Foreskin melanocyte (primary cell): ENCODE measurements at places on chromosomes 5 and 9.

DNA sequence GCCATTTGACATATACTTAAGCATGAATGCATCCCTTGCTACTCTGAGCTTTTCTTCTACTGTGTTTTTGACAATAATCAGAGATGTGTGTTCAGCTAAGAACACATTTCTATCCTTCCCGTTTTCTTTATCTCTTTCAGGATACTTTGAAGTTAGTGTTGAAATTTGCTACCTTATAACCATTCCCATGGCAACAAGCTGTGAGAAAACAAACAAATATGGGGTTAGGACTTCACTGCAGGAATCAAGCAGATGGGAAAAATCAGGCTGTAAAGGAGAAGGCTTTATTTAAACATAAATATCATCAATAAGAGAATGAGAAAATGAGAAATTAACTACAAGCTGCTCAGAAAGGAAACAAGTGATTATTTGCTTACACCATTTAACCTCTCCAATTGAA, 35.2 kb downstream of the ZCCHC9 start:
- DNase-seq, result no peak

DNA sequence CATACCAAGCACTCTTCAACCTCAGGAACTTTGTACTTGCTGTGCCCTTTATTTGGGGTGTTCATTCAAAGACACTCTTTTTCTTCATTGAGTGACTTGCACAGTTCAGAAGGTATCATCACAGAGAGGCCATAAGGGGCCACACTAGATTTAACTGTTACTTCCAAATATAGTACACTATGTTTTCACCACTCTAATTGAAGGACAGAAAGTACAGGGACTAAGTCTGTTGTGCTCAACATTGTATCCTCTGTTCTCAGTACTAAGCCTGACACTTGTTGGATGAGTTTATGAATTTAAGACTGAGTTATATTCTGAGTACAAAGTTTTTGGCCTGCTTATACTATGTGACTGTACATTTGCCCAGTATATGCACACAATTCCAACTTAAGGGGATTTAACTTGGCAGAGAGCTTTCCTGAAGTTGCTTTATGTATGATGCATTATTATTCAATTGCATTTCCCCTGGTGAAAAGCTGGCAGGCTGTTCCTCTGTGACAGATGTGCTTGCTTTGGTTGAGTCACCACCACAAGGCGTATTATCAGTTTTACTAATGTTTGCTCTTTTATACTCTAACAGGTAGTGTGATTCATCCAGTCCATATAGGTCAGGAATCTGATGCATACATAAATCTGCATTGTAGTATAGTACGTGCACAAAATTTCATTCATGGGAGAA, 714.8 kb downstream of the TLR4 start:
- DNase-seq, result no peak

GRCh38 chr9:124359855-124360678, 55.2 kb downstream of the PSMB7 start:
- DNase-seq, result no peak

DNA sequence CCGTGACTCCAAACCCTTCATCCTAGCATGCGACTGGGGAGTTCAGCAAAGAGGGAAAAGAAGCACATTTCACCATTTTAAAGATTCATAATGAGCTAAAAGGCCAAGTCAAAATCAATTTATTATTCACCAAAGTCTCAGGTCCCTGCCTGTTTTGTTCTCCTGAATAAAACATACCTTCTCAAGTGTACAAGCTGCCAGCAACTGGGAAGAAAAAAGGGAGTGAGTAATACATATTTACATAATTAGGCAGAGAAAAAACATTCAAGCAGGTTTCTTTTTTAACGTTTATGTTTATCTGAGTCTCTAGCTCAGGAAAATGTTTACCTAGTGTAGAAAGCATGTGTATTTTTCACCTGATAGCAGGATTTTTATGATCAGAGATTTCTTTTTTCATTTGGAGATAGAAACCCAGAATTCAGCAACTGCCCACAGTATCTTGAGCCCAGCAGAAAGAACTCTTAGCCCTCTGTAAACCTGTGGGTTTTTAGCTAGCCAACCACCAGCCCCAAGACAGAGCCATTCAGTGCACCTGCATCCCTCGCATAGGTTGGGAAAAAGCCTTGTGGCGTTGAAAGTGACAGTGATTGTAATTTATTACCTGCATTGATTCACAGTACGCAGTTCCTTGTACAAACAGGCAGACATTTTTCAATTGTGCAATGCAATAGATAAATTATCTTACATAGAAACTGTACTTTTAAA, 117.9 kb upstream of the GRIA1 start:
- no peak for DNase-seq

- DNase-seq, result peak; percentile 50
Measured at GRCh38 chr9:5799314-5799713, 33.6 kb downstream of the ERMP1 start.

DNA sequence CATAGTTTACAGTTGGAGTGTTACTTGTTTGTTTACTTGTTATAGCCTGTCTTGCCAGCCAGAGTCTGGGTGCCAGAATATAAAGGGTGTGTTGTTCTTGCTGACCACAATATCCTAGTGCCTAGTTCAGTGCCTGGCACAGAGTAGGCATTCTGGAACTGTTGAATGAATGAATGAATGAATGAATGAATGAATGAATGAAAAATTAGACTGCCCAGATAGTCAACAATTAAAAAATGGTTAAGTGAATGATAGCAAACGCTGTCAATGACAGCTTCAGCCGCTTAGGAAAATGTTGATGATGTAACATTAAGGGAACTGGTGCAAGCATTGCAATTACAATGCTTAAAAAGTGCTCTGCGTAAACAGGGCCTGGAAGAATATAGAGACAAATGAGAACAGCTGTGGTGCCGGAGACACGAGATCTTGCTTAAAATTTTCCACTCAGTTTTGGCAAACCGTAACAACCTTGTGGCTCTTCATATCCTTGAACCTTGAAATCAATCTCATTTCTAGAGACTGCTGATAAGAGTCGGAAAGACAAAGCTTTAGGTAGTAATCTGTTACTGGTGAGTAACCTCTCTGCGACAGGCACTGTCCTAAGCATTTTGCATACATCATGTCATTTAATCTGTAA, 4.7 kb upstream of the TTLL11 start:
- no peak for DNase-seq

- no peak for DNase-seq
Measured at GRCh38 chr5:103503066-103503465, 59.5 kb downstream of the NUDT12 start.
